H1 (cell line): ENCODE measurements at places on chromosomes 3 and 15. TPM values are rescaled to one million over a fixed set of nuclear protein-coding genes. Genes with fewer than 3 reads are reported as not detected.

DNA sequence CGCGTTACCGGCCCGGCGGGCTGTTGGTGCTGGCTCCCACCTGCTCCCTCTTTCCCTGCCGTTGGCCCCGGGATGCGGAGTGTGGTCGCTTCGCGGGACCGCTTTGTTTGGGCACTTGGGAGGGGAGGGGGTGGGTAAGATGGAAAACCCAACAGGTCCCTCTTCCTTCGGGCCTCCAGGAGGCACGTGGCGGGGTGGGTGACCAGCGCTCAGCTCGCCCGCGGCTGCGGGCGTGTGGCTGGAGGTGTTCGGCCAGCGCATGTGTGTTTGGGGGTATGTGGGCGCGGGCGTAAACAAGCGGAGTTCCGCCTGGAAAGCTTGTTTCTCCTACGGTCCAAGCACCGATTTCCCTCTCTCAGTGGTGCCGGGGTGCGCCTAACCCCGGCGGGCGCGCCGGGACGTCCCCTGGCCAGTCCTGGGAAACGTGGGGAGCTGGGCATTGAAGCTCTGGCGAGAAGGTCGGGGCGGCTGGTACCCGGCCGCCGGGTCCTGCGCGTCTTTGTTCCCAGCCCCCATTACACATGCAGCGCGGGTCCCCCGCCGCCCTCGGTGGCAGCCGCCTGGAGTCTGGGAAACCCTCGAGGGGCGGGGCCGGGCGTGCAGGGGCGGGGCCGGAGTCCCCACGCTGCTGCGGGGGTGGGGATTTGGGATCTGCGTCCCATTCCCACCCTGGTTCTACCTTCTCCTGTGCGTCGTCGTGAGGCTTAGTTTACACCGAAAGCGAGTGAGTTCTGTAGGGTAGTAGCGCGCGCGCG, 1.4 kb downstream of the ACVR2B start:
- peak; percentile 92 for DNase-seq

- DNase-seq: peak; percentile 85
Observed at GRCh38 chr15:70853973-70854665, at the start of gene LARP6. Gene LARP6 (minus strand): TSS chr15:70854157. CDS start chr15:70854088, 69 bp downstream.

GRCh38 chr3:177257006-177257405, 59.7 kb upstream of the TBL1XR1 start:
- no peak for DNase-seq

GRCh38 chr3:188948281-188948996, 223.3 kb upstream of the TPRG1 start:
- no peak for DNase-seq

- DNase-seq: no peak
Observed at GRCh38 chr15:34043391-34043790, 4.4 kb upstream of the AVEN start.

The DLL4 gene
- total RNA-seq: 0.48 and 0.60 TPM in 2 replicates

GRCh38 chr3:156483002-156483401, 71.9 kb downstream of the SSR3 start:
- DNase-seq: no peak

DNA sequence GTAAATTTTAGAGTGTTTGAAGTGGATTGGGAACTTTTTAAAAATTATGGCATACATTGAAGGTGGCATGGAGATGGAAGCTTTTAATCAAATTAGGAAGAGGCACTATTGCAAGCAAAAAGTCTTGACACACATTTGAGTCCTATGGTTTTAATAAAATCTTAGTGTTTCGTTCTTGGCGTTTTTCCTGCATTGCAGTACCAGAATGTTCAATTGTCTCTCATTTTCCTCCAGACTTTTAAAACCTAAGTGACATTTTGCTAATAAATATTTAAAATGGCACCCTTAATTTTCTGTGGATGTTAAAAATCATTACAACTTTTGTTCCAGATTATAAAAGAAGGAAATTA, 2.2 kb downstream of the TGFBR2 start:
- DNase-seq: no peak

GRCh38 chr3:127238602-127239001, 45.7 kb downstream of the PRR23E start:
- DNase-seq: no peak

The KBTBD12 gene
- 0.17 and 0.63 TPM in 2 replicates for total RNA-seq

- no peak for DNase-seq
Observed at GRCh38 chr3:143736205-143736997, 111.9 kb downstream of the SLC9A9 start.

GRCh38 chr3:61960976-61961375, 399.6 kb downstream of the PTPRG start:
- DNase-seq: no peak

DNA sequence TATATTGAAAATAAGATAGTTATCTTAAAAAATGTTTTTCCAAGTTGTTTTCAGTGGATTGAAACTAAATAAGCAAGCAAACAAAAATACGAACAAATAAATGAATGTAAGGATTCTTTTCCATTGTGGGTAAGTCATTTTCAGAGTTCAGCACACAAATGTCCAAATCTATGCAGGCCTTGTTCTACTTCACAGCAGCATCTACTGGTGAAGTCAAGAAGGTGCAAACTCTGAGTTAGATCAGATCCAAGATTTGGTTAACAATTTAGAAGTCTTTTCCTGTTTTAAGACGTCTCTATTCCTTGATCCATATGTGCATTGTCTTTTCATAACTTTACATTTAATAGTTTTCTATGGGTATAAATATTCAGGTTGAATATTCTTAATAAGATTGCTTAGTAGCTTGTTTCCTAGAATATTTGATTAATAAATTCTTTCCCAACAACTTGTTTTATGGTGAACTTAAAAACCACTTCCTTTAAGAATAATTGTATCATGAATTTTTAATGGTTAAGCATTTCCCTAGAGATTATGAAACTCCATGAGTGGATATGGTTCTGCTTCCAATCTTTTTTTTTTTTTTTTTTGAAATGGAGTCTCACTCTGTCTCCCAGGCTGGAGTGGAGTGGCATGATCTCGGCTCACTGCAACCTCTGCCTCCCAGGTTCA, 10.5 kb downstream of the PTX3 start:
- DNase-seq: no peak

- no peak for DNase-seq
Observed at GRCh38 chr15:41585127-41586047, 26.4 kb downstream of the TYRO3 start.

- DNase-seq: no peak
Observed at GRCh38 chr3:16482194-16482769, 31.2 kb downstream of the RFTN1 start.

- DNase-seq: no peak
Observed at GRCh38 chr15:82917249-82917648, 35.3 kb downstream of the HOMER2 start.

DNA sequence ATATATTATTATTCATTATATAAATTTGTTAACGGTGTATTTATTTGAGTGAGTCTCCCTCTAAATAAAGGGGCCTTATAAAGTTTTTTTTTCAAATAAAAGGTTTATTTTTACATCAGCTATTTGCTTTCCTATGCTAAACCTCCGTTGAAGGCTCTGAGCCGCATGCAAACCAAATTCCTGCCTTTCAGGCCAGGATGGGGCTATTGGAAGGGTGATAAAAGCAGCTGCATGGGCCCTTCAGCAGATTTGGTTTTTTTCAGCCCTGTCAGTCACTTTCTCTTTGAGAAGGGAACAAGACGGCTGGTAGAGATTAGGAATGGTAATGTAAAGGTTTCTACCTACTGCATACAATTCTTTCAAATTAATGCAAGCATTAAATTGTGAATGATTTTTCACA, 244.2 kb downstream of the WNT5A start:
- peak; percentile 5 for DNase-seq

The CFAP20DC gene
- total RNA-seq: 2.0 and 2.8 TPM in 2 replicates

GRCh38 chr15:85003593-85004312, 22.1 kb downstream of the PDE8A start:
- no peak for DNase-seq

GRCh38 chr3:179526989-179527391, 35.7 kb upstream of the ACTL6A start:
- peak; percentile 57 for DNase-seq

DNA sequence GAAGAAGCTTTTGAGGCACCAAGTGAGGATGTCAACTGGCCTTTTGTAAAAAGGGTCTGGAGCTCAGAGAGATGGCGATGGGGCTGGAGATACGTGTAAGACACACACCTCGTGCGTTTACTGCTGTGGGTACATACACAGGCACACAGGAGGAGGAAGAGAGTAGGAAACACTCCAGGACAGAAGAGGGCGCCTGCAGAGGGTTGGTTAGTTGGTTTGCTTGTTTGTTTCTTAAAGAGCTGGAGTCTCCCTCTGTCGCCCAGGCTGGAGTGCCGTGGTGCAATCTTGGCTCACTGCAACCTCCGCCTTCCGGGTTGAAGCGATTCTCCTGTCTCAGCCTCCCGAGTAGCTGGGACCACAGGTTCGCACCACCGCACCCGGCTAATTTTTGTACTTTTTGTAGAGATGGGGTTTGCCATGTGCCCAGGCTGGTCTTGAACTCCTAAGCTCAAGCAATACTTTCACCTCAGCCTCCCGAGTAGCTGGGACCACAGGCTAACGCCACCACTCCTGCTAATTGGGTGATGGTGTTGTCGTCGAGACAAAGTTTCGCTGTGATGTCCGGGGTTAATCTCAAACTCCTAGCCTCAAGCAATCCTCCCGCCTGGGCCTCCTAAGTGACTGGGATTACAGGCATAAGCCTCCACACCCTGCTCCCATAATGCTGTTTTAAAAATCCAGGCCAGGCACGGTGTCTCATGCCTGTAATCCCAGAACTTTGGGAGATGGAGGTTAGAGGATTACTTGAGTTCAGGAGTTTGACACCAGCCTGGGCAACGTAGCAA, 1.3 kb upstream of the PRR20G start:
- DNase-seq: no peak

DNA sequence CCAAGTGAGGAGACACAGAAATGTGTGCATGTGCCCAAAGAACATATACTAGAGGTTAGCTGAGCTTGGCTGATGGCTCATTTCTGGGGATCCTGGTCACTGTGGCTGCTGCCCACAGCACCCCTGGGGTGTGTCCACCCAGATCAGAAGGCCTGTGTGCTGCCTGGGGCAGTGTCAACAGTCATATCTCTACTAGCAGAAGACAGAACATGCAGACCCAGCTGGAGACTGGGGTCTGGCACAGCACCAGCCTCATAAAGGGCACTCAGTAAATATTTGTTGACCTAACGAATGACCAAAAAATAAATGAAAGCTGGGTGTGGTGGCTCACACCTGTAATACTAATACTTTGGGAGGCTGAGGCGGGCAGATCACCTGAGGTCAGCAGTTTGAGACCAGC, 16.4 kb downstream of the CHRNA3 start:
- DNase-seq: no peak

DNA sequence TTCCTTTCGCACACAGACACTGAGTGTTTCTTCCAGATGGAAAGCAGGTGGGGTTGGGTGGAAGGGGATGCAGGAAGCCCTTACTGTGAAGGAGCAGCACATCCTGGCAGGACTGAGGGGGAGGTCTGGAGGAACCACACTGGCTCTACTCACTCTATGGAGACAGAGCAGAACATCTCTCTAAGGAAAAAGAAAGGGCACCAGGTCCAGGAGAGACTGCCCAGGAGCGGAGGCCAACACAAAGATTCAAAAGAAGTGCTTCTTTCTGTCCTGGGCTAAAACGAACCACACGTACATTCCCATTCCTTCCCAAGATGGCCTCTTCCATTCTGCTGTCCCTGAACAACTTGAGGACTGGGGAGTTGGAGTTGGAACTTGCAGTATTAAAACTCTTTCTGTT, 13.8 kb upstream of the VIPR1 start:
- no peak for DNase-seq

The GOLGA6D gene
- 0.69 and 0.73 TPM in 2 replicates for total RNA-seq
